Eye (tissue), 1 donor: ENCODE measurements at places on chromosomes 3 and 15.

DNA sequence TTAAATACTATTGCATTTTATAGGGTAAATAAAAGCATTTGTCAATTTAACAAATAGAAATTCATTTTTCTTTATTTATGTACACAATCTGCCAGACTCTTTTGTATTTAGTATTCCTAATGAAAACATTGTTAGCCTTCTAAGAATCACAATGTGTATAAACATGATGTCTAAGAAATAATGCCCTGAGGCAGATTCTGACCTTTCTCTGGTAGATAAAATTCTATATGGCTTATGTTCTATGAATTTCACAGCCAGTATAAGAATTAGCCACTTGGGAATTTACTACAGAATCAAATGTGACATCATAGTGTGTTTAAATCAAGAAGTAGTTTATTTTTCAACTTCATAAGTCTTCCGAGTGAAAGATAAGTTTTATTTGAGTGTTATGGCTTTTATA, 457.4 kb downstream of the ZIC1 start:
- DNase-seq: no peak

DNA sequence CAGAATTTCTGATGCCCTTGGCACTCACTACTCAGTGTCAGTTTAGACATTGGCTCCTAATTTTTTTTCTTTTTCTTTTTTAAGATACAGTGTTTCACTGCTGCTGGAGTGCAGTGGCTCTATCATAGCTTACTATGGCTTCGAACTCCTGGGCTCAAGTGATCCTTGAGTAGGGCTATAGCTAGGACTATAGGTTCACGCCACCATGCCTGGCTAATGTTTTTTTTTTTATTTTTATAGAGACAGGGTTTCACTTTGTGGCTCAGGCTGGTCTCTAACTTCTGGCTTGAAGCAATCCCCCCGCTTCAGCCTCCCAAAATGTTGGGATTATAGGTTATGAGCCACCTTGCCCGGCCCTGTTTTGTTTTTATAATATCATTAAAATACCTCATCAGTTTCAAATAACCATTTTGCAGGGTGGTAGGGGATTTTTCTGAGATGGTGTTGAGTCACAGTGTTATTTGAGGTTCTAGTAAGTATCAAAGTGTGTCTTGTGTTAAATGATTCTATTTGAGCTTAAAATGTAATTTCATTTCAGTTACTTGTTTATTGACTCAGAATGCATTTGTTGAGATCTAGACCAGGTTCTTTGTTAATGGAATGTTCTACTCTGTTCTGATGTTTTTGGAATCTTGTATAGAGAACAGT, 7.0 kb downstream of the FNDC3B start:
- DNase-seq: no peak

- DNase-seq: no peak
Observed at GRCh38 chr3:56629451-56629850, 53.6 kb downstream of the TASOR start.

DNA sequence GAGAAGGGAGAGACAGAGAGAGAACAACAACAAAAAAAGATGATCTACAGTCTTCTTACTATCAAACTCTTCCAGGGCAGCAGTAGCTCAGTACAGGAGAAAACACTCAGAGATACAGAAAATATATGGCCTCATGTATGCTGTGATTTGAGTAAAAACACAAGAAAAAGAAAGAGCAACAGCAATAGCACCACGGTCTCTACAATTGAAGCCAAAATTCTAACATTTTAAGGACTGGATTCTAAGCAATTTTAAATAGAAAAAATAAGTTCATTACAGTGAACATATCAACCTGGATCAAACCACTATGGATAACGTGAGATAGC, 43.5 kb upstream of the ALCAM start:
- no peak for DNase-seq

GRCh38 chr3:15633766-15634598, 32.4 kb downstream of the BTD start:
- peak; percentile 35 for DNase-seq

DNA sequence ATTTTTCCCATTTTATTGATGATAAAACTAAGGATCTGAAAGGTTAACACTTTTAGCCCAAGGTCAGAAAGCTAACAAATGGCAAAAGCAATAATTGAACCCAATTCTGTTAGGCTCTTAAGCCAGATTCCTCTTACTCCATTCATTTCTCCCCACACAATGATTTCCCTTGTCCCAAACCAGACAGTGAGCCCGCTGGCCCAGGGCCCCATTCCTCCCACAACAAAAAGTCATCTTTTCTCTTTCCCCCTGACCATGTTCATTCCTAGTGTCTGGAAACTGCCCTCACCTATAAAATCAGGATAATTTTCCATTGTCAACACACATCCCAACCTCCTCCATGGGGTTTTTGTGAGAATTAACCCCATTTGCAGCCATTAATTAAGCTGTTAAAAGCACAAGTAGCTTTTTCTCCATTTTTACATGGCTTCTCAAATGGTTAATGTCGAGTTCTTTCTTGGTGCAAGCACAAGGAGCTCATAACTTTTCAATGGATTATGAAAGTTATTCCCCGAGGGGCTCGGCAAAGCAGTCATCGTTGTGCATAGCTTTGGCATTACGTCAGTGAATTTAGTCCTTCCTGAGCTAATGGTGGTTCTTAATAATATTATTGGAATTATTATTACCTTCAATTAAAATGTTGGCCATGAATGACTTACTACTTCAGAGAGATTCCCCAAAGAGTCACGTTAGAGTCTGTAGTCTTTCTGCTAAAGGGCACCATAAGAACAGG, 151.0 kb upstream of the WNT5A start:
- no peak for DNase-seq

- no peak for DNase-seq
Observed at GRCh38 chr3:140588558-140588957, 89.3 kb upstream of the TRIM42 start.
